ENCODE measurements at places on chromosomes 3 and 15. TPM values are rescaled to one million over a fixed set of nuclear protein-coding genes. Genes with fewer than 3 reads are reported as not detected.

CHRNA7 gene
- total RNA-seq, result 1.2 TPM

RNU6-1 gene
- total RNA-seq, result not detected

DOCK3 gene
- 0.30 TPM for total RNA-seq

SEMA3B gene
- 25.6 TPM for total RNA-seq

MDFIC2 gene
- total RNA-seq, result not detected

SEC22C gene
- total RNA-seq, result 74.0 TPM

TRPM1 gene
- total RNA-seq, result not detected

NANOGP8 gene
- total RNA-seq, result not detected

LRRC31 gene
- total RNA-seq, result not detected

CLSTN2 gene
- total RNA-seq, result 1.6 TPM

CSTA gene
- 1.2 TPM for total RNA-seq

PTH1R gene
- 0.20 TPM for total RNA-seq

DUOXA2 gene
- not detected for total RNA-seq

CLDN1 gene
- total RNA-seq, result 4.1 TPM

RNU5B-1 gene
- not detected for total RNA-seq

CPNE9 gene
- total RNA-seq, result not detected
